ENCODE measurements at places on chromosomes 7 and 10.
A peak's percentile ranks its signal among the peaks of the same experiment; 100 is the strongest.

GRCh38 chr10:132264966-132265889 is 42.5 kb downstream of the STK32C start:
- DNase-seq, result no peak

- DNase-seq, result no peak
Measured at GRCh38 chr7:11332865-11333228, 359.2 kb downstream of the PHF14 start.

DNA sequence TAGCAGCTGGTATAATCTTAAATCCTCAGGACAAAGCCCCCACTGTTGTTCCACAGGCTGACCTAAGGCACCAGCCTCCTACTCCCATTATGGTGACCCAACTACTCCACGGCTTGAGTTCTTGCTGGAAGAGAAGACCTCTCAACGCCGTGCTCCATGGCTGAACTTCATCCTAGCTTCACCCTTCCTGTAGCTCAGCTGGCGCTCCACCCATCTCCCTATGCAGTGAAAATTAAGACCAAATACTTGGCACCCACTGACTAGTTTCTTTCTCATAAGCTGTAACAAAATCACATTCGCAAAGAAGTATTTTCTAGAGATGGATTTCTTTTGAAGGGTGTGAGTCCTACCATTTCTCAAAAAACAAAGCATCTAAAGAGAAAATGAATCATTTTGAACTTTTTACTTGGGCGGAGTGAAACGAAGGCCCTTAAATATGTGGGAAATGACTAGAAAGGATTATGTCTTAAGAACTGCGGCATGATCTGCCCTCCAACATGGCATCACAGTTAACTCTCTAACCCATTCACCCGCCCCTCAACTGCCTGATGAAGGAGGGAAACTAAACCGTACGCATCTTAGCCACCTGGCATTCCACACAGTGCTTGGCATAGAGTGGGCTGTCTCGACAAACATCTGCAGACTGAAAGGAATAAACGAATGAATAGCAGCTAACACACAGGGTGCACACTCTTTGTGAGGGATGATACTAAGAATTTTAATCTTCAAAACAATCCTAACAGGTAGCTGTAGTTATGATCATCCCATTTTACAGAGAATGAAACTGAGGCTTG is 32.7 kb downstream of the GFRA1 start:
- no peak for DNase-seq

DNA sequence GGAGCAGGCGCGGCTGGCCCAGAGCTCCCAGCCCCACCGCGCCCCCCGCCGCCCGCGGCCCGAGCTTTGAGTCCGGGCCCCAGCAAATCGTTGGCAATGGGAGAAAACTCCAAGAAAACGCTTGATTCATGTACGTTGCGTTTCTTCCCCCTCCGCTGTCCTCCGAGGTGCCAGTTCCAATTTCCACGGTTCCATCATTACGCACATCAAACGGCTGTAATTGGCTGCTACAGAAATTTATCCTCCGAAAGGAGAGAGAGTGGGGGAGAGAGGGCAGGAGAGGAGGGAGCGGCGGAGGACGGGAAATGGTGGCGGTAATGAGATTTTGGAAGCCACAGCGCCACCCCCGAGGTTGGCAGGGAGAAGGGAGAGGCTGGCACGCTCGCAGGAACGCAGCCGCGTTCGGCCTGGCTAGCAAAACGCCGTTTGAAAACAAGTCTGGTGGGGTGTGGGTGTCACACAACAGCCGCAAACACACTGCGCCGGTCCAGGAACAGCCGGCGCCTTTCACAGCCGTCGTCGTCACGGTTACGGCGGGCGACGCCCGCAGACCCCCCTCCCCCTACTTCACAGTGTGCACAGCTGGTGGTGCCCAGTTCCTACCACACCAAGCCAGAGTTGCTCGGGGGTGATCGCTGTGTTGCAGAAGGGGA is 57.5 kb downstream of the UNCX start:
- DNase-seq, result no peak

DNA sequence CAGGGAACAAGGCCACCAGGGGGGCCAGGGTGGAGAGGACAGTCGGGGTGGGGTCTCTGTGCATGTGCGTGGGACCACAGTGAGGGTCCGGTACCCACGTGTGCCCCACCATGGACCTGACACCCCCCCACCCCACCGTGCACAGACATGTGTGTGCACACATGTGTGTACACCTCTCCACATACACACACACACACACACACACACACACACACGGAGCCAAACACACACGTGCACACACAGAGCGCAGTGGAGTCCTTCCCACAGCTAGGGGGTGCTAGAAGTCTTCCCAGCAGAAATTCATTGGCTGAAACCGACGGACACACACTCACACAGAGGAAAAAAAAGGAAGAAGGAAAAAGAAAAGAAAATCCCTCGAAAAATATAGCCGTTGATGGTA is 42.8 kb upstream of the GNA12 start:
- DNase-seq, result peak; percentile 85
